ENCODE measurements at places on chromosomes 16 and 17.

DNA sequence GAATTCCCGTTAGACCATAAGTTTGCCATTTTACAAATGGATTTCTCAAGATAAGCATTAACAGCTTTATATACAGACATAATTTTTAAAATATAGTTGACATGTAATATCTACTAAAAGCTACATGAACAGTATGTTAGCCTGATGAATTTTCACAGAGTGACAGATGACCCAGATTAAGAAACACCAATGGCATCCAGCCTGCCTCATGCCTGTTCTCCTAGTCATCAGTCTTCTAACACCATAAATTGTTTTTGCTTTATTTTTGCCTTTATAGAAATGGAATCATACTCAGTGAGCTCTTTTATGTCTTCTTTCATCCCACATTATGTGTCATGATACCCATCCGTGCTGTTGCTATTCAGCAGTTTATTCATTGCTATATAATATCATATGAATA is 80.0 kb downstream of the ATF7IP2 start:
- DNase-seq = no peak

DNA sequence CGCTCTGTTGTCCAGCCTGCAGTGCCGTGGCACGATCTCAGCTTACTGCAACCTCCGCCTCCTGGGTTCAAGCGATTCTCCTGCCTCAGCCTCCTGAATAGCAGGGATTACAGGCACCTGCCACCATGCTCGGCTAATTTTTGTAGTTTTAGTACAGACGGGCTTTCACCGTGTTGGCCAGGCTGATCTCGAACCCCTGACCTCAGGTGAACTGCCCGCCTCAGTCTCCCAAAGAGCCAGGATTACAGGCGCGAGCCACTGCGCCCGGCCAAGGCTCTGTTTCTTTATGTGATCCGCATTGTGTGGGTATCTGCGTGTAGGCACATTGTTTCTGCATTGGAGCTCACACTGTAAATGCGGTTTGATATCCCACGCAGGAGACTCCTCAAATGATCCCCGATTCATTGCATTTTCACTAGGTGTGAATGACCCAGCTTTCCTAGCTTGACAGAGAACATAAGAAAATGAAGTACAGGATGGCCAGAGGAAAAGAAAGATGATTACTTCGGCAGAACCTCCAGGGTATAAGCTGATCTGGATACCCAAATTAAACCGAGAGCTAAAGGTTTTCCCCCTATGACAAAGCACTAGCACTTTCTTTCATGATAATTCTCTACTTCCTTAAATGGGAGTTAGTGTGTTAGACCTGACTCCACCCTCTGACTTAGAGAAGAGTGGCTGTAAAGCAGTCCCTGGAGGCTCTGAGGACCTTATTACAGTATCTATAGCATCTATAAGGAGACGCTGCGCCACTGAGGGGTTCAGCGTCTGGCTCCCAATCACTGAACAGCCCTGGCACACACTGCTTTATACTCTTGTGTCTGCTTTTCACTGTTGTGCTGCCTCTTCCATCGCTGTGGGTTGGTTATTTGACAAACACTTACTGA is 17.3 kb downstream of the COTL1 start:
- no peak for DNase-seq

DNA sequence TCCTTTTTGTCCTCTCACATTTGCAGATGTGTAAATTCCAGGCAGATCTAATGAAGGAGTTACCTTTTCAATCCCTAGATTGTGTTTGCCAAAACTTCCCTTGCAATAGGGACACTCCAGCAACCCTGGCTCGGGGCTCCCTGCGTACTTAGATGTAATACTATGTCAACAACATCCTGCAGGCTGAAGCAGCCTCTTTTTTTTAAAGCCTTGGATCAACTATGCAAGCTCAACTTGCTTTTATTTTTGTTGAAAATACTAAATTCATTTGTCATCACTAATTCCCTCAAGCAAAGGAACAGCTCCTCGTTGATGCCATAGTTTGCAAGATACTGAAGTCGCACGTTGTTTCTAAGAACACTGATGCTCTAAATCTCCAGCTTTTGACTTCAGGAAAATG is 59.1 kb downstream of the GRIN2A start:
- no peak for DNase-seq

DNA sequence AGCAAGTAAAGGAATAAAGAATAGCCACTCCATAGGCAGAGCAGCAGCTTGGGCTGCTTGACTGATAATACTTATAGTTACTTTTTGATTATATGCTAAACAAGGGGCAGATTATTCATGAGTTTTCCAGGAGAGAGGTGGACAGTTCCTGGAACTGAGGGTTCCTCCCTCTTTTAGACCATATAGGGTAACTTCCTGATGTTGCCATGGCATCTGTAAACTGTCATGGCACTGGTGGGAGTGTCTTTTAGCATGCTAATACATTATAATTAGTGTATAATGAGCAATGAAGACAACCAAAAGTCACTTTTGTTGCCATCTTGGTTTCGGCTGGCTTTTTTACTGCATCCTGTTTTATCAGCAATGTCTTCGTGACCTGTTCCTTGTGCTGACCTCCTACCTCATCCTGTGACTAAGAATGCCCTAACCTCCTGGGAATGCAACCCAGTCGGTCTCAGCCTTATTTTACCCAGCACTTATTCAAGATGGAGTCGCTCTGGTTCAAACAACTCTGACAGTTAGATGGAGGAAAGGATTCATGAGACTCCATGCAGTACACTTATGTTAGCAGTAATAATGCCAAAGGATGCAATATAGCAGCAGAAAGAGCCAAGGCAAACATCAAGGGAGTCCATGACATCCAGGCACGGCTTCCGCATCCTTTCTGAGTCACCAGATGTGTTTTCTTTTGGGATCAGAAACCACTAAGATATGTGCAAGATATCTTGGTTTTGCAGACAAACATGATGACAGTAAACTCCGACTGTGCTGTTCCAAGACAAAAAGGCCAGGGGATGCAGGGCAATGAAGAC is 55.8 kb upstream of the B4GALNT2 start:
- DNase-seq = no peak

- DNase-seq = no peak
Observed at GRCh38 chr17:44751331-44751730, 7.5 kb upstream of the ADAM11 start.

GRCh38 chr16:87412996-87413421 is 20.9 kb downstream of the MAP1LC3B start:
- DNase-seq = no peak

DNA sequence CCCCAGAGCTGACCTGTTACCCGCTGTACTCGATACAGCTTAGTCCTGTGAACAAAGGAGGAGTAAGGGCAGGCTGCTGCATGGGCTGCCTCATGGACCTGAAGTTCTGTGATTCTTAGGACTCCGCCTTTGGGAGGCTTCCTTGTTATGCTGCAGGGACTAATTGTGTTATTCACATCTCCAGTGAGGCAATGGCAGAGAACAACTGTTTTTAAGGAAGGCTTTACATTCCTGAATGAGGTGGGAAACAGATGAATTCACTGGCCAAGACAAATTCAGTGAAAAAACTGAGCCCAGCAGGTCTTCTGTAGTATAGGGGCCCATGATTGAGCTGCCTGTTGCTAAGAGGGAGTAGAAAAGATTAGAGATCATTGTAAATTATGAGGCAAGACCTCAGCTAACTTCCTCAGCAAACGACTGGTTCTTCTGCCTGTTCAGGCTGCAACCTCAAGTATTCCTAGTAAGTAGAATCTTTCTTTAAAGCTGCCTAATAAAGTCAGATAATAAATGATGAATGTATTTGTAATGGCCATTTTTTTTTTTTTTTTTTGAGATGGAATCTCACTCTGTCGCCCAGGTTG is 26.3 kb downstream of the ADORA2B start:
- DNase-seq = no peak

DNA sequence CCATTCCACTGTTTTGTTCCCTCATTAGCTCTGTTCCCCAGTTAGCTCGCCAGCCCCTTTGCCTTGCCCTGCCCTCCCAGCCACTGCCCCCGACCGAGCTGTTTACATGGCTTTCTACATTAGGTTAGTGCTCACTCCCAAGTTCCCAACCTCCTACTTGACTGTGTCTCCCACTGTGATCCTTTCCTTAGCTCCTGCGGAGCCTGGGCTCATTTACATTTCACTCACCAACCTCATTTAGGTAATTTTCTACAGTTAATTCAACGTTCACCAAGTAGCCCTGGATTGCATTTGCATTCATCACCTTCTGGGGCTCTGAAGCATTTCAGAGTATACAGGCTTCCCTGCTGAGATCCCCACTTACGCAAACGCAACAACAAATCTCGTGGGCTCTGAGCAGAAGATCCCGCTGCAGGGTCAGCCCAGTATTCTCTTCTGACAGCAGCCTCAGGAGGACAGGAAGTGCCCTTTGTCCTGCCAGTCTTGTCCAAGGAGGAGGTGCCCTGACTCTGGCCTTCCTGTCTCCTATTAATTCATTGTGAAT is 325.8 kb upstream of the CCL2 start:
- DNase-seq = no peak

GRCh38 chr17:57806167-57806830 is 43.5 kb downstream of the MRPS23 start:
- no peak for DNase-seq

DNA sequence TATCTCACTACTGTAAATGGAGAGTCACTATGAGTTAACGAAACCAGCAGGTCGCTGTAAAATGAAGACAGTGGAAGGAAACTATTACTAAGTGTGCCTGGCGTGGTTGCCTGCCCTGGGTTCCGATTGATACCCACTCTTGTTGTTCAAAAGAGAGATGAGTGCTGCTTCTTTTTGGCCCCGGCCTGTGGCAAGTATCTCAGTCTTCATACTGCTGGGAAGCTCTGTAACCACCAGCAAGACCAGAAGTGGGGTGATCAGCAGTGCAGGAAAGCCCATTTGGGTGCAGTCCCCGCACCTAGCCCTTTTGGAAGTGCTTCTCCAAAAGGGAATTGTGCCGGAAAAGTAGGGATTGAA is 104.5 kb downstream of the SNX29 start:
- no peak for DNase-seq

DNA sequence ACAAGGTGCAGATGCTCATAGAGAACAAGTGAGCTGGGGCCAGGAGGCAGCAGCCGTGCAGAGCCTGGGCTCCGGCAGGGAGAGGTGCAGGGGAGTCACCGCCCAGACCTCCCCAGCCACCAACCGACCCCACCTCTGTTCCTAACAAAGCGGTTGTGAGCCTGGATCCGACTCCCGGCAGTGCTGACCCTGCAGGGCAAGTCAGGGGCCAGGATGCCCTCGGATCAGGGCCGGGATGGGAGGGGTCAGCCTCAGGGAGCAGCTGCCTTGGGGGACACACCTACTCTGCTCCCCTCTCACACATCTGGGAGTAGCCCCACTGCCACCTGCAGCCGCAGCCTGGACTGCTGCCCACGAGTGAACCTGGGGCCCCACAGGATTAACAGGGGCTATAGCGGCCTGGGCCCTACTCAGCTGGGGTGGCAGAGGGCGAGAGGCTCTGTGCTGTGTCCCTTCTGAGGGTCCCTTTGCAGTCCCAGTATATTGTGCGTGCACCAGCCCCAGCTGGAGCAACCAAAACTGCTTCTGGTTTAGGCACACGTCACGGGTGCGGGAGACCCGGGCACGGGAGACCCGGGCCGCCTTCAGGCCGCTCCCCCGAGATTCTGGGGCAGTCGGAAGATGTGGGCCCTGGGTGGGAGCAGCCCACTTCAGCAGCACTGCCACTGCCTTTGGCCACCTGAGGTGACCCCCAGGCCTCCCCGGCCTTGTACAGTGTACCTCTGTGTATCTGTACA is 21.2 kb downstream of the MNT start:
- no peak for DNase-seq

DNA sequence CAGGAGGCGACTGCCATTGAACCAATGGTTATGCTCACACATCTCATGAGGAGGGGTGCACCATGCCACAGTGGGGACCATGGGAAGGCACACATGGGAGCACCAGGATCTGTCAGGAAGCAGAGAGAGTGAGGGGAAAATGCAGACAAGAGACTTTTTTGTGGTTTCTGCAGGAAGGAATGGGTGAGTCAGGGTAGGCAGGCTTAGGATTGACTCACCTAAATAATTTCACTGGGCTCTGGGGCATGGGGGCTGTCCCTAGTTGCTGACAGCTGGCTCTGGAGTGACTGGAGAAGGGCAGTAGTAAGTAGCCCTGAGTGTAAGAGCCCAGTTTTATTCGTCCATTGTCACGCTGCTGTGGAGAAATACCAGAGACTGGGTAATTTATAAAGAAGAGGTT is 202.4 kb downstream of the AXIN2 start:
- DNase-seq = no peak

DNA sequence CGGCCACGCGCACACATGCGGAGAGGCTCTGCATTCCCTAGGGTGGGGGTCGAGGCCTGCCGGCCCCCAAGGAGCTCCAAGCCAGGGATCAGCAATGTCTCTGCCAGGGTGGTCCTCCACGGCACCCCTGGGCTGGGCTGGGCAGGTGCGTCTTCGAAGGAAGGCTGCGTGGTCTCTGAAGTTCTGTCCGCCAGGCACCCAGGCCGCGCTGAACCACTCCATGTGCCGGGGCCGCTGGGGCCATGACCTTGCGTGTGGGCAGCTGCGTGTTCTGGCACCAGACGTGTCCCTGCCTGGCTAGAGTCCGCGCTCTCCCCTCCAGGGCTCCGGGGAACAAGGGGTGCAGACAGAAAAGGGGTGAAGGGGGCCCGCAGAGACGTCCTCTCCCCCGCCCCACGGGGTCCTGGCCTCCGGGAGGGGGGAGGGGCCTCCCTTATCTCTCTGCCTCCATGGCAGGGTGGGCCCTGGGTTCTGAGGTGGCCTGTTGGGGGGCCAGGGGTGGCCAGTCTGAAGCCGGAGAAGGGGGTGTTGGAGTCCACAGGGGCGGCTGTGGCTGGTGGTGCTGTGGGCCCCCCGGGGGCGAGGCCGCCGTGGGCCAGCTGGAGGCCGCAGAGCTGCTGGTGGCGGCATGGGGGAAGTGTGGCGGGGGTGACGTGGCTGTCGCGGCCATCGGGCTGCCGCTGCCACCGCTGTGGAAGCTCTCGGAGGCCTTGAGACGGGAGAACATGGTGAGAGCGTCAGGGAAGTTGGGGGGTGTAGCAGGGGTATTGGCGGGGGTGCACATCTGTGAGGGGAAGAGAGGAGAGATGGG is 5.3 kb downstream of the UBALD1 start:
- DNase-seq = no peak

DNA sequence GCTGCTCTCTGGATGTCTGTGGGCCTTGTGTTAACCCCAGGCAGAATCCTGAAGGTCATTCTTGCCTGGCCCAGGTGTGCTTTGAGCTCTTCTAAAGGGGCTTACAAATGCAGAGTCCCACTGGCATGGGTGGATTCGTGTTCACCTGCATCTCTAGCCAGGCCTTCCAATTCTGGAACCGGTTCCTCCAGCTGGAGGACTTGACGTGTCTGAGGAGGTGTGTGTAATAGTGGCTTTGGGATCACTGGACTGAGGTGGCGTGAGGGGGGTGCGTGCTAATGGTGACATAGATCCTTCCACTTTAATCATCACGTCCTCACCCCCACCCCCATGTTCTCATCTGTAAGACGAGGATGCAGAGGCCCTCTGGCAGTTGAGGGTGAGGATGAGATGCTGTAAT is 4.8 kb downstream of the GSE1 start:
- DNase-seq = no peak
